ENCODE measurements at places on chromosomes 6 and 20. TPM values are rescaled to one million over a fixed set of nuclear protein-coding genes. Genes with fewer than 3 reads are reported as not detected.

The ABHD16B gene
- total RNA-seq: not detected

DNA sequence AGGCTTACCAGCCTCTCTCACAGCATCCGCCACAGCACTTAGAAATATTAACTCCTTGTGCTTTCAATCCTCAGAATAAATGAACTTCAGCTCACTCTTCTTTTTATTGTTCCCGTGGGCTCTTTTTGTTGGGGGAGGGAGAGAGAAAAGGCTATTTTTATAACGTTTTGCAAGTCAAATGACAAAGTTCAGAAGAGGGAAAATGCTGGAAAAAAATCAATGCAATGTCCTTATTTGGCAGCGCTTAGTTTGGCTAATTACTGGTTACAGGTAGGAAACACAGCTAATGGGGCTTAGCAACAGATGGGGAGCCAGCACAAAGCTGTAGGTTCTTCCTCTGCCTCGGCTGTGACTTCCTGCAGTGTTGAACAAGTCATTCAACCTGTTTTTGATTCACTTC is 1067.0 kb upstream of the MAP3K7 start:
- no peaks in the 10 kb centered on the region for H3K36me3 ChIP-seq
- no peak overlapping the region for H3K27ac ChIP-seq
- DNase-seq: no peak
- no peaks in the 10 kb centered on the region for H3K27me3 ChIP-seq
- no peaks in the 10 kb centered on the region for H3K4me1 ChIP-seq
- H3K4me3 ChIP-seq: no peak overlapping the region

The CYP39A1 gene
- total RNA-seq: 2.0 TPM

- DNase-seq: no peak
- peaks cover 20% of the 10 kb centered on the region for H3K4me1 ChIP-seq
- no peak overlapping the region for H3K4me3 ChIP-seq
- H3K36me3 ChIP-seq: no peaks in the 10 kb centered on the region
- no peaks in the 10 kb centered on the region for H3K27me3 ChIP-seq
- no peak overlapping the region for H3K27ac ChIP-seq
These were observed 15.0 kb downstream of the ADNP start for GRCh38 chr20:50916257-50916656.

- H3K27ac ChIP-seq: peak overlapping the region; percentile 36
- H3K4me3 ChIP-seq: no peak overlapping the region
- peaks cover 14% of the 10 kb centered on the region for H3K4me1 ChIP-seq
- H3K36me3 ChIP-seq: no peaks in the 10 kb centered on the region
These were observed 47.2 kb downstream of the FILIP1 start for GRCh38 chr6:75446241-75446880.

GRCh38 chr6:41027241-41027640 is 11.8 kb downstream of the UNC5CL start:
- no peak overlapping the region for H3K4me3 ChIP-seq
- H3K27ac ChIP-seq: no peak overlapping the region
- DNase-seq: no peak
- H3K36me3 ChIP-seq: no peaks in the 10 kb centered on the region

GRCh38 chr6:154572556-154572955 is 62.1 kb upstream of the CNKSR3 start:
- no peak overlapping the region for H3K27ac ChIP-seq
- H3K4me3 ChIP-seq: no peak overlapping the region
- no peak for DNase-seq
- H3K4me1 ChIP-seq: no peaks in the 10 kb centered on the region
- H3K36me3 ChIP-seq: no peaks in the 10 kb centered on the region

GRCh38 chr20:43744151-43744611 is 17.4 kb upstream of the GTSF1L start:
- H3K36me3 ChIP-seq: no peaks in the 10 kb centered on the region
- H3K4me3 ChIP-seq: no peak overlapping the region
- no peaks in the 10 kb centered on the region for H3K27me3 ChIP-seq
- no peak for DNase-seq
- H3K27ac ChIP-seq: no peak overlapping the region

The PRND gene
- total RNA-seq: not detected

The DYNLT2 gene
- total RNA-seq: 2.8 TPM

The CAP2 gene
- 21.2 TPM for total RNA-seq

- H3K27me3 ChIP-seq: no peaks in the 10 kb centered on the region
- H3K4me1 ChIP-seq: no peaks in the 10 kb centered on the region
- no peaks in the 10 kb centered on the region for H3K36me3 ChIP-seq
- no peak for DNase-seq
- no peak overlapping the region for H3K27ac ChIP-seq
These were observed 33.7 kb upstream of the ME1 start for GRCh38 chr6:83464381-83465140.

DNA sequence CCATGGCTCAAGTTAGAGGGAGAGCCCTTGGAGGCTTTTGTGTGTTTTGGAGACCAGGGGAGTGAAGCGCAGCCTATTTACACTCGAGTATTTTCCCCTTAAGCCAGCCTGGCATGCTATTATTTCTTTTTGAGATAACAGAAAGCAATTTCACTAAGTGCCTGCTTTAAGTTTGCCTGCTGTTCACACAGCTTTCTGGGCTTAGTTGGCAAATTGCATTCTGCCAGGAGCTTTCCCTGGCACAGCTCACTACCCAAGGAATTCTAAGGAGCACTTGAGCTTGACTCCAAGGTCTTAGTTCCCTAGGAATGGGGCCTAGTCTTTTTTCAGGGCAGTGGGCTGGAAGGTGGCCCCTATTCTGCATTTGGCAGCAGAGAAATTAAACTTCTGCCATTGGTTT is 19.0 kb upstream of the ASXL1 start:
- H3K4me3 ChIP-seq: no peak overlapping the region
- no peak overlapping the region for H3K27ac ChIP-seq
- H3K4me1 ChIP-seq: no peaks in the 10 kb centered on the region

The ATP9A gene
- total RNA-seq: 49.0 TPM

GRCh38 chr6:132865364-132865763 is 51.0 kb downstream of the RPS12 start:
- no peaks in the 10 kb centered on the region for H3K36me3 ChIP-seq
- no peak for DNase-seq
- H3K27me3 ChIP-seq: no peaks in the 10 kb centered on the region
- no peak overlapping the region for H3K27ac ChIP-seq
- no peak overlapping the region for H3K4me3 ChIP-seq

GRCh38 chr6:139295901-139296300 is 4.1 kb upstream of the TXLNB start:
- H3K4me3 ChIP-seq: no peak overlapping the region
- no peaks in the 10 kb centered on the region for H3K36me3 ChIP-seq
- DNase-seq: peak; percentile 71
- H3K27me3 ChIP-seq: no peaks in the 10 kb centered on the region

All from aorta (tissue), 5 donors.